Esophagus squamous epithelium (tissue), 5 donors: ENCODE measurements at places on chromosomes 1 and 21.
A peak's percentile ranks its signal among the peaks of the same experiment; 100 is the strongest.

DNA sequence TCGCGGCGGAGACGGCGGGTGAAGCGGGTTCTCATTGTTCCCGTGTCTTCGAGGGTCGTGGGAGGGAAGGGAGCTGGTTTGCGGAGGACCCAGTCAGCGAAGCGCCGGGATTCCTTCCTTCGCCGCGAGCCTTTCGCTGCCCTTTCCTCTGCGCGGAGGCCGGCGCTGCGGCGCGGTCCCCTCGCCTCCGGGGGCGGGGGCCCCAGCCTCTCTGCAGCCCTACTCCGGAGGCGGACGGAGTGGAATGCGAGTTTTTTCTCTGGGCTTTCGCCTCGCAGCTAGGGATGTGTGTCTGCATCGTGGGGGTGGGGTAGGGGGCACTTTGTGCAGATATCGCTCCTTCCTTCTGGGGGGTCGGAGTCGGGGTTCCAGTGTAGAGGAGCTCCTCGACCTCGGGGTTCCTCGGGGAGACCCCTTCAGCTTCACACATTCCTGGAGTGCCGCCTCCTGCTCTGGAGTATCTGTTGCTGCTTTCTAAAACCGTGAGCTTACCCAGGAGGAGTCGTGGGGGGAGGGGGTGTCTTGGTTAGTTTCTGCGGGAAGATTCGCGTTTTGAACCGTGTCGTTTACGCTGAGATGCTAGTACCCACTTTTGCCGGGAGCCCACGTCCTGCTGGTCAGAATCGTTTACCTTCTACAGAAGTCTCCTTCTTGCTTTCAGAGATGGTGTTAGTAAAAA lies 595 bp downstream of the RNF2 start:
- peak overlapping the region; percentile 87 for H3K4me3 ChIP-seq
- H3K27ac ChIP-seq, result peak overlapping the region; percentile 90
- H3K4me1 ChIP-seq, result no peaks in the 10 kb centered on the region
- no peaks in the 10 kb centered on the region for H3K36me3 ChIP-seq

DNA sequence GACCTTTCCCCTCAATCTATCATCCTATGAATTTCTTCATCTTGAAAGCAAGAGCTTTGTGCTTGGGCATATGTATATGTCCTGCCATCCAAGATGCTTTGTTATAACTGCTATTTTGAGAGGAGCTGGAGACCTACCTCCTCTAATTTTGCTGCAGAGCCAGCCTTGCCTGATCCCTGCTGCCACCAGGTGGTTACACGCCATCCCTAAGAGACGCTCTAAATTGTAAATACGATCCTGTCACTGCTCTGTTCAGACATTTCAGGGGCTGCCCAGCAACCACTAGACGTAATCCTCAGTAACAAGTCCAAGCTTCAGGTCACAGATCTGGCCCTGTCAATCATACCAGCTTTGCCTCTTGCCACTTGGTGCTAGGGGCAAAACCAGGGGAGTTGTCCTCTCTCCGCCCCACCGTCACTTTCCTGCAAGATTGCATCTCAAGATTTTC lies 32.9 kb downstream of the GPA33 start:
- DNase-seq, result no peak
- H3K36me3 ChIP-seq, result no peaks in the 10 kb centered on the region
- no peaks in the 10 kb centered on the region for H3K27me3 ChIP-seq
- H3K27ac ChIP-seq, result no peak overlapping the region
- H3K4me1 ChIP-seq, result peaks cover 9% of the 10 kb centered on the region

DNA sequence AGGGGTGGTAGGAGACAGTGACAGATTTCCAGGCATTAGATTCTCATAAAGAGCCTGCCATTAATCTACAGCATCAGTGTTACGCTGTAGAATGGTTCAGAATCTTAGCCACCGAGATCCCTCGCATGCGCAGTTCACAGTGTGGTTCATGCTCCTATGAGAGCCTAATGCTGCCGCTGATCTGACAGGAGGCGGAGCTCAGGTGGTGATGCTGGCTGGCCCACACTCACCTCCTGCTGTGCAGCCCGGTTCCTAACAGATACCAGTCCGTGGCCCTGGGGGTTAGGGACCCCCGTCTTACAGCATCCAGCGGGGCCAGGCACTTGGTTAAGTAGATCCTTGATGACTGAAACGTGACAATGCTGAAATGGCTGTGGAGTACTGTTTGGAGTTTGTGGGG lies 163.6 kb upstream of the C1orf21 start:
- H3K36me3 ChIP-seq, result no peaks in the 10 kb centered on the region
- no peak overlapping the region for H3K27ac ChIP-seq
- no peak overlapping the region for H3K4me3 ChIP-seq
- H3K4me1 ChIP-seq, result peaks cover 5% of the 10 kb centered on the region
- DNase-seq, result no peak

- H3K36me3 ChIP-seq, result no peaks in the 10 kb centered on the region
- no peak for DNase-seq
- no peak overlapping the region for H3K27ac ChIP-seq
- no peaks in the 10 kb centered on the region for H3K27me3 ChIP-seq
- H3K4me3 ChIP-seq, result no peak overlapping the region
- peaks cover 10% of the 10 kb centered on the region for H3K4me1 ChIP-seq
Measured at GRCh38 chr1:153796786-153797659, 21.8 kb downstream of the SLC27A3 start.

DNA sequence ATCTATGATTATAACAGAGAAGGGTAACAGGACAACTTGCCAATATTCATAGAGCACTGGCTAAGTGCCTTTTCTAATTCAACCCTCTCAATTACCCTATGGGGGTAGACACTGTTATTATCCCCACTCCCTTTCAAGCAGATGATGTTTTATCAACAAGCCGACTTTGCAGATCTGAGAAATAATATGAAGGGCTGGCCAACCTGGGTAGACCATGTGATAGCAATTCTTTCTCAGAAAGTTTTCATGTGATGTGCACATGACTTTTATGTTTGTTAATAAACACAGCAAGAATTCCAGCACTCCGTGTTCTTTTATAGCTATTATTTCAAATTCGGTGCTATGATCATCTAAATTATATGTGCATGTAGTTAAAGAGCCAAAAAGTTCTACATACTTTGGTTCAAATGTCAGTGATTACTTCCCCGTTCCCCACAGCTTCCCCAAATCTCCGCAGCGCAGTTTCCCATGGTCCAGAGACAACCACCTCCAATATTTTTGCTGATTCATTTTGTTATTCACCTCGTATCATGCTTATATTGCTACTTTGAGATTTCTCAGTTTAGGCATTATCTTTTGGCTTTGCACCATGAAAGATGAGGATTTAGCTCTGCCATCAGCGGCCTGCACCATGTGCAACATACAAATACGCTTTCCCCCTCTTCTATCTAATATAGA lies 96.7 kb upstream of the GADD45A start:
- H3K4me1 ChIP-seq, result peaks cover 9% of the 10 kb centered on the region
- no peaks in the 10 kb centered on the region for H3K36me3 ChIP-seq
- peak overlapping the region; percentile 25 for H3K27ac ChIP-seq
- no peak for DNase-seq
- H3K4me3 ChIP-seq, result no peak overlapping the region
- H3K27me3 ChIP-seq, result no peaks in the 10 kb centered on the region

- DNase-seq, result no peak
- no peaks in the 10 kb centered on the region for H3K4me1 ChIP-seq
- no peaks in the 10 kb centered on the region for H3K36me3 ChIP-seq
- H3K27me3 ChIP-seq, result no peaks in the 10 kb centered on the region
- no peak overlapping the region for H3K4me3 ChIP-seq
Measured at GRCh38 chr1:210654176-210654981, 325.7 kb downstream of the HHAT start.

DNA sequence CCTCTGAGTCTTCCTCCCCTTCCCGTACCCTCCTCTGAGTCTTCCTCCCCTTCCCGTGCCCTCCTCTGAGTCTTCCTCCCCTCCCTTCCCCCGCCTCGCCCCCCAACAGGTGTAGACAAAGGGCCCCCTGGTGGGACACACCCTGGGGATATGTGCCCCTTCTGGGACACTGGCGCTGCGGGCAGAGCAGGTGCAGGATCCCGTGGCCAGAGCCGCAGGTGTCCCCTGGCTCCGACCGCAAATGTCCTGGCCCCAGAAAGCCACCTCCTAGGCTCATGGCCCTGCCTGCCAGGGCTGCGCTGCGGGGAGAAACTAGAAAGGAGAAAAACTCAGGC lies 51.5 kb upstream of the ARHGEF16 start:
- peaks cover 83% of the 10 kb centered on the region for H3K27me3 ChIP-seq
- H3K36me3 ChIP-seq, result no peaks in the 10 kb centered on the region
- H3K4me3 ChIP-seq, result no peak overlapping the region
- no peak overlapping the region for H3K27ac ChIP-seq
- H3K4me1 ChIP-seq, result no peaks in the 10 kb centered on the region

DNA sequence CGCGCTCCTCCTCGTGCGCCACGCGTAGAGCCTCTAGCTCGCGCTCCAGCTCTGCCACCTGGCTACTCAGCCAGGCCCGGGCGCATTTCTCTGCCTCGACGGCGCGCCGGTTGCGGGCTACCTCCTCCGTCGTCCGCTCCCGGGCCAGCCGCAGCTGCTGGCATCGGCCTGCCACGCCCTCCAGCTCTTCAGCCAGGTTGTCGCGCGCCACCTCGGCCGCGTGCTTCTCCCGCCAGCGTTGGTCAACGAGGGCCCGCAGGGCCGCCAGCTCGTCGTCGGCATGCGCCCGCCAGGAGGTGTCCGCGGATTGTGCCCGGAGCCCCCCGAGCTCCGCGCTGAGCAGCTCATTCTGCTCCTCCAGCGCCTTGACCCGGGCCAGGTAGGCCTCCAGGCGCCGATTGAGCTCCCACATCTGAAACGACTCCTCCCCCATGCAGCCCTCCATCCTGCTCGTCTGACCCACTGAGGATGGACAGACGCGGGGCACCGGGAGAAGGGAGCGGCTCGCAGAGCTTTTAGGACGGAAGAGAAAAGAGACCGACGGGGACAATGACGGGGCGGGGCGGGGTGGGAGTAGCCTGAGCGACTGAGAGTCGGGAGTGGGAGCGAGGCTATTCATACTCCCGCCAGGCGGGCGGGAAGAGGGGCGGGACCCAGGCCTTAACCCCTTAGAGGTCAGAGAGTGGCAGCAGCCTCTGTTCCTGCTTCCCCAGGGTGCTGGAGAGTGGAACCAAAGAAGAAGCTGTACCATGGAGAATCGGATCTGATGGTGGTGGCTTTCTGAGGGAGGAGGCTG lies at the start of gene NES:
Gene NES, minus strand, starts transcription at position 588 of the 796 bp plus-strand sequence. Its CDS starts 143 bp downstream, at position 445.
- H3K4me1 ChIP-seq, result peaks cover 21% of the 10 kb centered on the region
- H3K27ac ChIP-seq, result peak within 1 kb of the TSS; percentile 25

DNA sequence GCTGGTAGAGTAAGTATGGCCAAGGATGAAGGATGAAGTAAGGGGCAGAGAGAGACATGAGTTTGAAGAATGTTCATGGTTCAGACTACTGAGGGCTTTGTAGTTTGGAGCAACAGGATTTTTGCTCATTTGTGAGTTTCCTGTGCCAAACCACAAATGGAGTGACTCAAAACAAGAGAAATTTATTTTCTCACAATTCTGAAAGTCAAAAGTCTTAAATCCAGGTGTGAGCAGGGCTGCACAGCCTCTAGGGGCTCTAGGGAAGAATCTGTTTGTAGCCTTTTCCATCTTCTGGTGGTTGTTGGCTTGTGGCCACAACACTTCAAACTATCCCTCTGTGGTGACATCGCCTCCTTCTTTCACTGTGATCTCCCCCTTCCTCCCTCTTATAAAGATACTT lies 58.9 kb downstream of the RHOU start:
- no peak overlapping the region for H3K4me3 ChIP-seq
- no peak overlapping the region for H3K27ac ChIP-seq
- no peaks in the 10 kb centered on the region for H3K36me3 ChIP-seq
- no peaks in the 10 kb centered on the region for H3K27me3 ChIP-seq

DNA sequence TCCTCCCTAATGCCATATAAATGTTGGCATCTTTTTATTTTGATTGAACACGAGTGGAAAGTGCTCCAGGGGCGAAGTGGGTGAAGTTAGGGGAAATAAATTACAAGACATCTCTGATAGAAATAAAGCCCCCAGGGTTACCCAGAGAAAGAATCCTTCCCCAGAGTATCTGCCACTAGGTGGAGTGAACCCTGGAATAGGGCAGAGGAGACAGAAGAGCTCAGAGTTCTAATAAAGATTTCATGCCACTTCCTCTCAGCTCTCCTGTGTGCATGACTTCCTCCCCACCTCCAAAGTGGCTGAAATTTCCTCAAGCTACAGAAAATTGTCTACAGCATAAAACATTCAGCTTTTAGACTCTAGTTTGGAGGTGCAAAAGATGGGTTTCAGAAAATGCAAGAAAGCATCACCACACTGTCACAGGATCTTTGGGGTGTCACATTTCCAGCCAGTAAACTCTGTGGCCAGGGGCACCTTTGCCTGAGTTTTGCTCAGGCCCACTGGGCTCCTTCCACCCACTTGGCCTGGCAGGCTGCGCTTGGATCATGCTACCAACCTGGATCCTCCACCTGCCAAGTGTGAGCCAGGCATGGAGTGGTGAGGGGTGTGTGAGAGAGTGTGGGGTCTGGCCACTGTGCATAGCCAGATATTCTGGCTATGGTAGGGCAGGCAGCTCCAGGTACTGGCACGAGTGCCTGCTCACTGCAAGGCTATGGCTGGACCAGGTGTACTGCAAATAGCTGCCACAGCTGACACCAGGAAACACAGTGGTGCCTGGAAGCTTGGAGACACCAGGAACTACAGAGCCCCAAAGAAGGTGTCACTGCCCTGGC lies 208.8 kb upstream of the USP25 start:
- H3K4me1 ChIP-seq, result no peaks in the 10 kb centered on the region
- H3K27ac ChIP-seq, result no peak overlapping the region
- H3K4me3 ChIP-seq, result no peak overlapping the region
- no peak for DNase-seq
- H3K27me3 ChIP-seq, result no peaks in the 10 kb centered on the region

DNA sequence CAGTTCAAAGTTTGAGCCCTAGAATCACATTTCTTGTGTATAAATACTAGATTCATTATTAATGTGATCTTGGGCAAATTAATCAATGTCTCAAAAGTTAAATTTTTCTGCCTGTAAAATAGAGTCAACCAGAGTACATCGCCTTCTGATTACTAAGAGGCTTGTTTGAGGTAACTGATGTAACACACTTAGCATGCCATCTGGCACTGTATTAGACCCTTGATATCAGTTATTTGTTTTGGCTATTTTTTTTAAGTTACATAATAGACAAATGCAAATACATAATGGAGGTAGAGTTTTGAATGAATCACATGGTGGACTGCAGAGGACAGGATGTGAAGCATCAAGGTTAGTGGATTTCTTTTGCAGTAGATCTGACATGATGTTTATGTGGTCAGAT lies 298.4 kb downstream of the ADGRL2 start:
- H3K4me1 ChIP-seq, result no peaks in the 10 kb centered on the region
- DNase-seq, result no peak
- no peak overlapping the region for H3K27ac ChIP-seq
